ENCODE measurements at places on chromosomes 16 and 17. TPM values are rescaled to one million over a fixed set of nuclear protein-coding genes. Genes with fewer than 3 reads are reported as not detected.

- no peak for DNase-seq
- H3K36me3 ChIP-seq: no peaks in the 10 kb centered on the region
- H3K4me1 ChIP-seq: peaks cover 5% of the 10 kb centered on the region
- H3K27ac ChIP-seq: no peak overlapping the region
- H3K4me3 ChIP-seq: no peak overlapping the region
- peaks cover 34% of the 10 kb centered on the region for H3K27me3 ChIP-seq
Observed at GRCh38 chr17:57939797-57940196, 15.4 kb downstream of the CUEDC1 start.

GRCh38 chr17:12282056-12282455 lies 261.4 kb downstream of the MAP2K4 start:
- no peak overlapping the region for H3K27ac ChIP-seq
- H3K36me3 ChIP-seq: no peaks in the 10 kb centered on the region
- no peaks in the 10 kb centered on the region for H3K27me3 ChIP-seq
- DNase-seq: no peak

DNA sequence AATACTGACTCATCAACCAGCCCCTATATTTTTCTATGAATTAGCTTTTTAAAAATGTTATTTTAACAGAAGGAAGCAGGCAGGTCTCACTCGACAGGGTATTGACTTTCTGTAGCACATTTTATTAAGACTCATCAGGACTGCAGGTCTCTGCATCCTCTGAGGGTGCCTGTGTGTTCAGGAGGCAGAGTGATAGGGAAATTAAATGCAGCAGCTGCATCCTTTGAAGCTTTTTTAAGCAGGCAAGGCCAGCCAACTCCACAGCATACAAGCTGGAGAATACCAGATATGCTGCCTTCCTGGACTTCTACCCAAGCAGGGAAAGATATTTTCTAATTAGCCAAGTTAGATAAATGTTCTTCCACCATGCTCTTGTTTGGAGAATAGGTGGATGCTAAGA lies 124.9 kb downstream of the WSCD1 start:
- H3K27ac ChIP-seq: no peak overlapping the region
- no peak overlapping the region for H3K4me3 ChIP-seq
- no peaks in the 10 kb centered on the region for H3K27me3 ChIP-seq
- no peaks in the 10 kb centered on the region for H3K4me1 ChIP-seq
- no peaks in the 10 kb centered on the region for H3K36me3 ChIP-seq

DNA sequence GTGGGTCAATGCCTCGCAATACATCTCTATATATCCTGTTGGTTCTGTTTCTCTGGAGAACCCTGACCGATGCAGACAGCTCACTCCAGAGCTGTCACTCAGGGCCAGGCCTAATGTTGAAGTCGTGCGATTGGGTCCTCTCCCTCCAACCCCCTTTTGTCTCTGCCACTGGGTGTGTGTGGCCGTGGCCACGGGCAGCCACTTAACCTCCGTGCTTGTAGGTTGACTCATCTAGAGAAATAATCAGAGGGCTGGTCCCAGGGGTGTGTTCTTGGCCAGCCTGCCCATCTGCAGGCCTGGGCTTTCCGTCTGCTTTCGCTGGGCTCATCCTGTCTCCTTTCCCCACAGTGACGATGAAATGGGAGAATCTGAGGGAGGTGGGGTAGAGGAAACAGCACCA lies 7.4 kb downstream of the ADAD2 start:
- peaks cover 15% of the 10 kb centered on the region for H3K4me1 ChIP-seq
- H3K27ac ChIP-seq: no peak overlapping the region
- H3K27me3 ChIP-seq: no peaks in the 10 kb centered on the region

GRCh38 chr17:39150104-39150634 lies 1.3 kb downstream of the PLXDC1 start:
- peaks cover 2% of the 10 kb centered on the region for H3K36me3 ChIP-seq
- DNase-seq: no peak
- H3K27me3 ChIP-seq: peaks cover 17% of the 10 kb centered on the region
- peaks cover 40% of the 10 kb centered on the region for H3K4me1 ChIP-seq

GRCh38 chr16:82201351-82201750 lies 31.3 kb upstream of the MPHOSPH6 start:
- H3K36me3 ChIP-seq: no peaks in the 10 kb centered on the region
- no peaks in the 10 kb centered on the region for H3K4me1 ChIP-seq
- H3K27ac ChIP-seq: no peak overlapping the region
- H3K27me3 ChIP-seq: no peaks in the 10 kb centered on the region
- H3K4me3 ChIP-seq: no peak overlapping the region

- H3K36me3 ChIP-seq: peaks cover 22% of the 10 kb centered on the region
- peaks cover 3% of the 10 kb centered on the region for H3K4me1 ChIP-seq
- no peak for DNase-seq
- no peak overlapping the region for H3K27ac ChIP-seq
Observed at GRCh38 chr17:35715416-35715815, 16.0 kb upstream of the RASL10B start.

DNA sequence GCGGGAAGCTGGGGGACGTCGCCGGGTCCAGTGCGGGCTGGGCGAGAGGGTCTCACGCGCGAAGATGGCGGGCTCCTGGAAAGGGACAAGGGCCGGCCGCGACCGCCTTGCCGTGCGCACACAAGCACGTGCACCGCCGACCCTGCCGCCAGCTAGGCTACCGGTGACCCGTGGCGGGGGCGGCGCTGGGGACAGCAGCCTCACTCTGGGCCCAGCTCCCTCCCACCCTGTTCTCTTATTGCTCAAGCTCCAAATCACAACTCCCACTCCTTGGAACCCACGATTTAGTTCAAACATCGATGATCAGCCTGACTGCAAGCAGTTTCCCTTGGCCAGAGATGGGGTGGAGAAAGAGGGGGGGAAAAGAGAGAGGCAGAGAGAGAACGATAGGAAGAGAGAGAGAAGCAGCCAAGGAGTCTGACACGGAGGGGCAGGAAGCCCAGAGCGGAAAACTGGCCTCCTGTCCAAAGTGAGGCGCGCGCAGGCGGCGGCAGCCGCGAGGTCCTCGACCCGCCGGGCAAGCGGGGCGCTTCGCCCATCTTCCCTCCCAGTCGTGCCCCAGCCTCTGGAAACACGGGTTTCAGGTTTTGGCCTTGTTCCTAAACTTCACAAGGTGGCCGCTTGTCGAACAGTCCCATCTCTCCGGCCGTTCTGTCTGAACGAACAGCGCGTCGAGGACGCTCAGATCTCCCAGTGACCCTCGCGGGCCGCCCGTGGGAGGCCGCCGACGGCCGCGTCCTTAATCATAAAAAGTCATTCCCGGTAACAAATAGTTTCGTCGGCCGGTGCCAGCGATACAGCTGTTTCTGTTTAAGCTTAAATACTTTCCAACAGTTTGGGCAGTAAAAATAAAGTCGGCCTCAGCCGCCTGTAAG lies 1.7 kb upstream of the CBX8 start:
- peak overlapping the region; percentile 44 for H3K4me3 ChIP-seq
- peaks cover 29% of the 10 kb centered on the region for H3K4me1 ChIP-seq
- peak overlapping the region; percentile 60 for H3K27ac ChIP-seq

The TBC1D3L gene
- total RNA-seq: not detected

The CNTD1 gene
- not detected for total RNA-seq

The VAT1L gene
- total RNA-seq: not detected

The SMTNL2 gene
- not detected for total RNA-seq

The MMP25 gene
- 19.8 TPM for total RNA-seq

The ABCA6 gene
- total RNA-seq: 0.19 TPM

All from activated CD4-positive, alpha-beta T cell treated with anti-CD3 and anti-CD28 coated beads, Interleukin-2, amount 10 ng/mL, durations not matched to agents 7 days and 5 days (primary cell).